ENCODE measurements at places on chromosomes 11 and 22. TPM values are rescaled to one million over a fixed set of nuclear protein-coding genes. Genes with fewer than 3 reads are reported as not detected.

Gene TRPM5
- 0.08 TPM for total RNA-seq

Gene YAP1
- 158 TPM for total RNA-seq

Gene SAA4
- total RNA-seq, result not detected

Gene ASCL3
- total RNA-seq, result not detected

Gene GAS2
- total RNA-seq, result 0.87 TPM

Gene TH
- total RNA-seq, result not detected

Gene NNMT
- 1.7 TPM for total RNA-seq

Gene TMEM126B
- total RNA-seq, result 106 TPM

Gene SHANK3
- total RNA-seq, result 7.6 TPM

Gene MRGPRE
- total RNA-seq, result 0.13 TPM

Gene PHF21B
- total RNA-seq, result 4.5 TPM

DNA sequence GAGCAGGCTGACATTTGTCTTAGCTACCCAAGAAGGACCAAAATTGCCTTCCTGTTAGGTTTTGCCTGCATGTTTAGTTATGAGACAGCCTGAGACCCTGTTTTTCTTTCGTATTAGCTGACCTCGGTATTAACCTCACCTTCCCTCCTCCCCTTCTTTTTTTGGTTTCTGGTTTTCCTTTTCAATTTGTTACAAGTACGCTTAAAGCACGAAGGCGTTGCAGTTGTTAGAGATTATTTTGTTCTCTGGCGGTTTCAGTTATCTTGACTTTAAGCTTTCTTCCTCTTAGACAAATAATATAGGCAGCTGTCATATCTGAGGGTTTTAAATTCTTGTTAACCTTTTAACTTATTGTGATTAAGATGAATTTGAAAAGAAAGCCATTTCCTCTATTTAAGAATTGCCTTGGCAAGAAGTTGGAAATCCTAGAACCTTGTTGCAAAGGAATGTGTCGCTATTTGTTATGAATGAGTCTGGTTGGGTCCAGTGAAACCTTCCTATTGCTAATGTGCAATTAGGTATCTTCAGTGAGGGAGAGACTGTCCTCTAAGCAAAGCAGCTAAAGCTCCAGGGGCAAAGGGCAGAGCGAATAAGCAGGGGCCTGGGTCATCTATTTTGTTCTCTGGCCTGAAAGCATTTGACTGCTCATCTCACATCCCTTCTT, 45.7 kb downstream of the PACS1 start:
- H3K27ac ChIP-seq, result no peak overlapping the region
- H3K4me1 ChIP-seq, result peaks cover 58% of the 10 kb centered on the region
- H3K4me3 ChIP-seq, result no peak overlapping the region
- no peaks in the 10 kb centered on the region for H3K27me3 ChIP-seq

DNA sequence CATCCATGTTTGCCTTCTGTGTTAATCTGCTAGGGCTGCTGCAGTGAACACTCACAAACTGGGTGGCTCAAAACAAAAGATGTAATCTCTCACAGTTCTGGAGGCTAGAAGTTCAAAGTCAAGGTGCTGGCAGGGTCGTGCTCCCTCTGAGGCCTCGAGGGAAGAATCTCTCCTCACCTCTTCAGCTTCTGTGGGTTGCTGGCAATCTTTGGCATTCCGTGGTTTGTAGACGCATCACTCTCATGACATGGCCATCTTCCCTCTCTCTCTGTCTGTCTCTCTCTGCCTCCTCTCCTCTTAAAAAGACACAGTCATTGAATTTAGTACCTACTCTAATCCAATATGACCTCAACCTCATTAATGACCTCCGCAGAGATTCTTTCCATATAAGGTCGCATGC, 78.8 kb downstream of the TSPAN18 start:
- no peaks in the 10 kb centered on the region for H3K27me3 ChIP-seq
- no peak overlapping the region for H3K4me3 ChIP-seq
- H3K36me3 ChIP-seq, result no peaks in the 10 kb centered on the region
- no peaks in the 10 kb centered on the region for H3K4me1 ChIP-seq
- DNase-seq, result no peak

GRCh38 chr22:24186352-24186740, 5.1 kb downstream of the SUSD2 start:
- H3K36me3 ChIP-seq, result no peaks in the 10 kb centered on the region
- no peak for DNase-seq
- H3K27ac ChIP-seq, result no peak overlapping the region

GRCh38 chr11:72932132-72932570, 117.9 kb downstream of the ATG16L2 start:
- H3K4me1 ChIP-seq, result no peaks in the 10 kb centered on the region
- no peak overlapping the region for H3K27ac ChIP-seq
- no peak for DNase-seq
- no peaks in the 10 kb centered on the region for H3K27me3 ChIP-seq
- H3K4me3 ChIP-seq, result no peak overlapping the region

- H3K36me3 ChIP-seq, result no peaks in the 10 kb centered on the region
- no peak for DNase-seq
- no peaks in the 10 kb centered on the region for H3K27me3 ChIP-seq
- H3K27ac ChIP-seq, result no peak overlapping the region
- no peak overlapping the region for H3K4me3 ChIP-seq
These were observed 196.4 kb upstream of the TENM4 start for GRCh38 chr11:79637219-79637618.

GRCh38 chr11:115691030-115691429, 186.8 kb upstream of the CADM1 start:
- DNase-seq, result no peak
- no peaks in the 10 kb centered on the region for H3K27me3 ChIP-seq
- H3K27ac ChIP-seq, result no peak overlapping the region
- H3K36me3 ChIP-seq, result no peaks in the 10 kb centered on the region
- no peak overlapping the region for H3K4me3 ChIP-seq

GRCh38 chr22:31329029-31329428, 17.1 kb downstream of the PATZ1 start:
- H3K4me3 ChIP-seq, result no peak overlapping the region
- H3K36me3 ChIP-seq, result no peaks in the 10 kb centered on the region
- H3K27ac ChIP-seq, result no peak overlapping the region
- DNase-seq, result no peak

- H3K27ac ChIP-seq, result no peak overlapping the region
- no peak for DNase-seq
- H3K4me1 ChIP-seq, result no peaks in the 10 kb centered on the region
- no peak overlapping the region for H3K4me3 ChIP-seq
- H3K27me3 ChIP-seq, result no peaks in the 10 kb centered on the region
- no peaks in the 10 kb centered on the region for H3K36me3 ChIP-seq
These were observed 5.0 kb upstream of the PANX2 start for GRCh38 chr22:50165436-50166123.

- peak; percentile 93 for DNase-seq
- H3K27me3 ChIP-seq, result no peaks in the 10 kb centered on the region
- H3K36me3 ChIP-seq, result no peaks in the 10 kb centered on the region
- H3K27ac ChIP-seq, result peak overlapping the region; percentile 97
- H3K4me1 ChIP-seq, result peaks cover 90% of the 10 kb centered on the region
These were observed 19.4 kb downstream of the TEAD1 start for GRCh38 chr11:12693479-12694182.

DNA sequence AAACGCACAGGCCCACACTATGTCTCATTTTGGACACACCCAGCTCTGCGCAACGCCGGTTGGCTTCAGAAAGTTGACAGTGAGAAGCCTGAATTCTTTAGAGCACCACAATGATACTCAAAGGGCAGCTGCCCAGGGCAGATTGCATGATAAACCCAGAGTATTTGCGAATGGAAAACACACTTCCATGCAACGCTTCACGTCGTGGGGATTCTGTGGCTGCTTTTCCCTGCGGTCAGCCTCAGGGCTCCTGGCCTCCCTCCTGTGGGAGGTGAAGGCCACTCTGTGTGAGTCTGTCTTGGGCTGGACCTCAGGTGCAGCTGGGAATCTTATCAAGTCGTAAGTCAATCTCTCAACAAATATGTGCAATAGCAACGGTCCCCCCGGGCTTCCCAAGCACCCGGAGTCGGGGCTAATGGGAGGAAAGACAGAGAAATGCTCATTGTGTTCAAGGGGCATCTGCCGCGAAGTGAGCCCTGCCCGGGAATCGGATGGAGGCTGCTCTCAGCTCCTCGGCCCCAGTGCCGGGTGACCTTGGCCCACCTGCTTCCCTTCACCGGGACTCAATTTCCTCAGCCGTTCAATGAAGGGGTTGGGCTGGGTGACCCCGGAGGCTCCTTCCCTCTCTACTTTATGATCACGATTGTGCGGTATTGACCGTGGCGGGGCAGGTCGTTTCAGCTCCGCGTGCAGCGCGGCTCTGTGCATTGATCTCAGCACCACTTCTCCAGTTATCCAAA, 623.6 kb downstream of the BRD1 start:
- no peak overlapping the region for H3K4me3 ChIP-seq
- no peaks in the 10 kb centered on the region for H3K36me3 ChIP-seq
- DNase-seq, result no peak
- H3K27ac ChIP-seq, result no peak overlapping the region

DNA sequence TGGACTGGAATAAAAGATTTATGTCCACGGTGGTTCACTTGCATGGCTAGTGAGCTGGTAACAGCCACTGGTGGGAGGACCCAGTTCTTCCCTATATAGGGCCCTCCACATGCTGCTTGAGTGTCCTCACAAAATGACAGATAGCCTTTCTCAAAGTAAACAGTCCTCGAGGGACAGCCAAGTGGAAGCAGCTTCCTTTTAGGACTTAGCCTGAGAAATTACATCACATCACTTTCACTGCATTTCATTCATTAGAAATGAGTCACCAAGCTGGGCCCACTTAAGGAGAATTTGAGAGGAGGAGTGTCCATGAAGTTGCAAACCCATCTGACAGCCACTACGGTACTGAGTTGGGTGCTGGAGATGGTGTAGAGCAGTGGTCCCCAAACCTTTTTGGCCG, 7.0 kb downstream of the ISX start:
- H3K27me3 ChIP-seq, result no peaks in the 10 kb centered on the region
- no peak overlapping the region for H3K27ac ChIP-seq
- H3K4me3 ChIP-seq, result no peak overlapping the region
- no peaks in the 10 kb centered on the region for H3K36me3 ChIP-seq

- DNase-seq, result no peak
- peaks cover 2% of the 10 kb centered on the region for H3K36me3 ChIP-seq
- no peaks in the 10 kb centered on the region for H3K4me1 ChIP-seq
- H3K27ac ChIP-seq, result no peak overlapping the region
- H3K27me3 ChIP-seq, result no peaks in the 10 kb centered on the region
- H3K4me3 ChIP-seq, result no peak overlapping the region
These were observed 71.2 kb downstream of the PHF21A start for GRCh38 chr11:46050003-46050461.

- no peak overlapping the region for H3K27ac ChIP-seq
- H3K4me3 ChIP-seq, result no peak overlapping the region
- H3K4me1 ChIP-seq, result no peaks in the 10 kb centered on the region
- no peaks in the 10 kb centered on the region for H3K36me3 ChIP-seq
- no peaks in the 10 kb centered on the region for H3K27me3 ChIP-seq
These were observed 1130.5 kb downstream of the BRD1 start for GRCh38 chr22:48697223-48697622.

DNA sequence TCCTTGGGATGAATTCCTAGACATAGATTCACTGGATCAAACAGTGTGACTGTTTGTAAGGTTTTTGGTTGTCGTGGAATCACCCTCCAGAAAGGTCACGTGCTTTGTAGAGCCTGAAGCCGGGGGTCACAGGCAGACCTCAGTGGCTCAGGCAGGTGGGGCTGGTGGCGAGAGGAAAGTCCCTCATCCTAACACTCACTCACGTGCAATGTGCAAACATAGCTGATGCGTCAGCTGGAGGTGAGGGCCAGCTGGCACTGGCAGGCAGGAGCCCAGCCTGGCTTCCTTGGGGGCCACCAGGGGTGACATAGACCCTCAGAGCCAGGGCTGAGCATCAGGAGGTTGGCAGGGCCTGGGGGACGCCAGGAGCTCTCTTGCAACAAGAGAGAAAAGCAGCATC, 90.0 kb downstream of the ARHGAP8 start:
- H3K4me1 ChIP-seq, result no peaks in the 10 kb centered on the region
- no peaks in the 10 kb centered on the region for H3K27me3 ChIP-seq
- H3K36me3 ChIP-seq, result no peaks in the 10 kb centered on the region
- no peak overlapping the region for H3K27ac ChIP-seq
- no peak overlapping the region for H3K4me3 ChIP-seq
- no peak for DNase-seq

DNA sequence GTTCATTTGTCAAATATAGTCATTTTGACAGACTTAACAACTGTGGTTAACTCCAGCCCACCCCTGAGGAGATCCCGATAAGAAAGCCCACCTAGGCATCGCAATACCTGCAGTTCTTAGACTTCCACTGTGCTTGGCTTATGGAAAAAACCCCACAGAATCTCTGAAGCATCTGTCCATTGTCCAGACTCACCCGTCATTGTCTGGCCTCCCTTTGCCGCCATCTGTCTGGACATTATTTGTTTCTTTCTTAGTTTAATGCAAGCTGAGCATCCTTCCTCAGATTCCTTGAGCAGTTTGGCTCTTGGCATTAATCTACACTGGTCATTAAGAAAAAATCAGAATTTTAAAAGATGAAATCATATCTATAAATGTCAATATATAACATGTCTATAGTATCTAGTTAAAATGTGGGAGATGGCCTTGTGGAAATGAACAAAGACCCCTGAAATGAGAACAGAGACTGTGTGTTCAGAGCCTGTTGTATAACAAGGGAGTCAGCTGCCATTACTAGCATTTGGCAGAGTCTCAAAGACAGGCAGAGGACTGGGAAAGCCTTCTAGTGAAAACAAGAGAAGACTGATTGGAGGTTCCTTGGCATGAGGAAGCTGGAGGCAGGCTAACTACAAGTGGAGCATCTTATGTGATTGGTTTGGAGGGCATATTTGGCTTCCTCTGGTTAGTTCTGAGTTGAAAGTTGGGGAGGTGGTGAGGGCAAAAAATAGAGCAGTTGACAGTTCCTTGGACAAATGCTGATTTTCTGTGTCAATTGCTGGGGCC, 80.4 kb downstream of the SPON1 start:
- H3K27me3 ChIP-seq, result peaks cover 8% of the 10 kb centered on the region
- H3K27ac ChIP-seq, result no peak overlapping the region
- H3K36me3 ChIP-seq, result no peaks in the 10 kb centered on the region
- DNase-seq, result no peak

- H3K27ac ChIP-seq, result no peak overlapping the region
- no peaks in the 10 kb centered on the region for H3K27me3 ChIP-seq
- H3K36me3 ChIP-seq, result no peaks in the 10 kb centered on the region
- H3K4me1 ChIP-seq, result no peaks in the 10 kb centered on the region
- DNase-seq, result no peak
These were observed 65.1 kb downstream of the SCUBE1 start for GRCh38 chr22:43277987-43278601.

- H3K4me3 ChIP-seq, result no peak overlapping the region
- H3K4me1 ChIP-seq, result no peaks in the 10 kb centered on the region
- H3K27ac ChIP-seq, result no peak overlapping the region
- no peak for DNase-seq
- H3K27me3 ChIP-seq, result no peaks in the 10 kb centered on the region
These were observed 29.8 kb downstream of the CABIN1 start for GRCh38 chr22:24040946-24041345.

GRCh38 chr11:114610984-114611944, 15.7 kb upstream of the NXPE4 start:
- no peaks in the 10 kb centered on the region for H3K4me1 ChIP-seq
- H3K36me3 ChIP-seq, result no peaks in the 10 kb centered on the region
- no peak overlapping the region for H3K4me3 ChIP-seq
- no peak overlapping the region for H3K27ac ChIP-seq
- no peaks in the 10 kb centered on the region for H3K27me3 ChIP-seq

- DNase-seq, result no peak
- H3K36me3 ChIP-seq, result no peaks in the 10 kb centered on the region
- no peak overlapping the region for H3K4me3 ChIP-seq
These were observed 846.0 kb downstream of the TBC1D22A start for GRCh38 chr22:47608421-47608820.

Measured in Panc1 (cell line).